ENCODE measurements at places on chromosomes 6 and 20.

- DNase-seq, result no peak
Measured at GRCh38 chr6:30875244-30876038, 8.9 kb upstream of the DDR1 start.

GRCh38 chr6:14591998-14592397 is 474.4 kb downstream of the CD83 start:
- no peak for DNase-seq

DNA sequence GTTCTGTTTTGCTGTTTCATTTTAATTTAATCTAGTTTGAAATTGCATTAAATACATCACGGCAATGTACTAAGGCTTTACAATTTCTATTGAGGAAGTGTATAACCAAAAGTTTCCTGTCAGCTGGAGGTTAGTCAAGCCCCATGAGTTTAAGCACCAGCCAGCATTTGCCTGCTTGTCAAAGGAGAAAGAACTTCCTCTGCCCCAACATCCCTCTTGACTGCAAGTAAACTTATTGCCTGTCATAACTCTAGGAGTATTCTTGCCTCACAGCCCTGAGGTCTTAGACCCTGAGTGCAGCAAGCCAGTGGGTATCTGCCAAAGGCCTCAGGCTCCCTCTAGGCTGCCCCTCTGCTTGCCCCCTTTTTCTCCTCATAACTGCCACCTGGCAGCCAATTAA is 106.7 kb upstream of the INSM1 start:
- DNase-seq, result no peak

DNA sequence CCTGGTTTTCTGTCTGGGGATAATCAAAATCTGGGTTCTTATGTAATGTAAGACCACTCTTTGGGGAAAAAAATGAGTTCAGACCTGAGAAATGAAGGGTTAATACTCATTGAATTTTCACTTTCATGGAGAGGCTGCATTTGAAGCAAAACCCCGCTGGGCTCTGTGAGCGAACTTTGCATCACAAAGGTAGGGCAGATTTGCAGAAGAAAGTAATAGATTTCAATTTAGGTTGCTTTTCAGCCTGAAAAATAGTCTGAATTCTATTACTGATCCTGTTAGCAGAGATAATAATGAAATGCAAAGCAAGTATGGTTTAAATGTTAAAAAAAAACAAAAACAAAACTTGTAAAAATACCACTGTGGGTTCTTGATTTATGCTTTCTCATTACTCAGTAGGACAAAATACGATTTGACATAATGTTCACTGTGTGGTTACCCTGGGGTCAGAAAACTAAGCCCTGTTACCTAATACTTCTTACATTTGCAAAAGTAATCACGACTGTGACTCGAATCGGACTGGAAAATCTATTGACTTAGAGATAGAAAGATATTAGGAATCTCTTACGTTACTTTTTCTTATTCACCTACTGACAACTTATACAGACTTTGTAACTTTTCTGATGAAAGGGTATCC is 72.2 kb downstream of the UST start:
- peak; percentile 20 for DNase-seq

DNA sequence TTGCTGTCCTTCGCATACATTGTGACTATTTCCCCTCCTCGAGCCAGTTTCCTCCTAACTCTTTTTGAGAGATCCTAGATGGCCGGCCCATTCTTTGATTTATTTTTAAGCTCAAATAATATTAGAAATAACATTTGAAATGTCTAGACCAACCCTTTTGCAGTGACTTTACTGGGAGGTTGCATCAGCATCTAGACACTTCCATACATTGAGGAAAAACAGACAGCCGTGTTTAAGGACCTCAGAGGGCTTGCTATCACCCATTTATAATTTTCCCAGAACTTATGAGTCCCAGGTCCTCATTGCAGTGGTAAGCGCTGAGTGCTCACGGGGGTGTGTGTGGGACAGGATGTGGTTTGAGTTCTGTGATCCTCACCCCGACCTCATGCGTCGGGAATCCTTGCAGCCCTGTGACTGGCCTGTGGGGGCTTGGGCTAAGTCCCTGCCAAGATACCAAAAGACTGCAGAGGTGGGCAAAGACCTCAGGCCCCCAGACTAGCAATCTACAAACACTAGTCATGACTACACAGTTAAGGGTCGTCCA is at the start of gene GPX5:
Gene GPX5 (plus strand): TSS at position 386 of the 544 bp plus-strand sequence. CDS start 133 bp downstream, at position 519.
- DNase-seq, result peak; percentile 10

DNA sequence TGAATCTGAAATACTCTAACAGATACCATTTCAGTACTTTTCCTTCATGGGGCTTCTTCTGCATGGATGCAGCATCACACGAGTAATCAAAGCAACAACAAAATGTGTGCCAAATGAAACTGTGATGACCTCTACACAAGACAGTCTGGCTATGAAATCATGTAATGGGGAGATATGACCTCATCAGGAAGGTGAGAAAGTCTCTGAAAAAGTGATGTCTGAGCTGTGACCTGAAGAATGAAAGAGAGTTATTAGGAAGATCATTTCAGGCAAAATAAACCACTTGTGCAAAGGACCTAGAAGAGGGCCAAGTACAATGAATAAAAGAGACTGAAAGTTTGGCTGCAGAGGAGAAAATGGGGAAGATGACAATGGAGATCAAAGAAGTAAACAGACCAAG is 182.8 kb downstream of the PTPRK start:
- no peak for DNase-seq

DNA sequence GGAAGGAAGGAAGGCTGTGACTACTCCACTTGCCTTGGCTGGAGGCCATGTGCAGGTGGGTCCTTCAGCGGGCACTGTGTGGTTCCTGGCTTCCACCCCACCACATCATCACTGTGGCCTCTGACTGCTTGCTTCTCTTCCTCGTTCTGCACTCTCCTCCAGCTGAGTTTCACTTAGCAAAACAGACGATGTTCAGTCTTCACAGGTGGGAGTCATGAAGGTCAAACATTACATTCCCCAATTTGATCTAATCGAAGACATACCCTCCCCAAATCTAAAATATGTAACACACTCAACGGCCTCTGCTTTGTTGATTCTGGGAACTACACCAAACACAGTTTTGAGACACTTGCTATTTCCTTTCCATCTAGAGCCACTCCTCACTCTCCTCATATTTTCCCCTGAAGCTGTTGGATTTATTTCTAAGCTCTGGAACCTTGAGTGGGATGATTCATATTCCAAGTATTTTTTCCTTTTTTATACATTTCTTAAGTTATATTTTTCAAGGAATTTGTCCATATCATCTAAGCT is 132.5 kb upstream of the FOXA2 start:
- no peak for DNase-seq

DNA sequence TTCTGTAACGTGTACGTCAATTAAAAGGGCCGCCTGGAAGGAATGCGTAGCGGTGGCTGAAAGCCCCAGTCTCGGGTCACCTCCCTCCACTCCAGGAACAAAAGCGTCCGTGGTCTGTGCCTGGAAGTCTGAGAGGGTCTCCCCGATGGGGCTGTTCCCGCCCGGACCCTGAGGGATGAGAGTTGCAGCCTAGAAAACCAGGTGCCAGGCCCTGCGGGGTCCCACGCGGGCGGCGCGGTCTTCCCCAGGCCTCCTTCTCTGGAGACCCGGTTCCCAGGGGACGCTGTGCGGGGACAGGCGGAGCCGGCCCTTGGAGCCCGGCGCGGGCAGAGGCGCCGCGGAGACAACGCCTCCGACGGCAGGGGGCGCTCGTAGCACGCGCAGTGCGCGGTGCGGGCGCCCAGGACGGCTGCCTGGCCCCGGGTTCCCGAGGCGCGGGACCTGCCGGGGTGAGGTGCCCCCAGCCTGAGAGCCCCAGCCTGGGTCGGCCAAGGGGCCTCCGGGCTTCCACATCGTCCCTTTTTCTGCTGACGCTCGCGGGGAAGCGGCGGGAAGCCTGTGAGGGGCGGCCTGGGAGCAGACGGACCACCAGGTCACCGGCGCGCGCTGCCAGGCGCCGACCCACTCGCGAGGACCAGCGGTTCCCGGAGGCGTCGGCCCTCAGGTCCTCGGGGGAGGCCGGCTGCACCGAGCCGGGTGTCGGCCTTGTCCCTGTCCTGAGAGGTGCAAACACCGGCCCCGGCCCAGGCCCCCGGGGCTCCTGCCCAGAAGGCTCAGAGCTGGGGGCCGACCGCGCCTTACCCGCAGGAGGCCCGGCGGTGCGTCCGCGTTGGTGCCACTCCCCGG is 5.3 kb upstream of the FOXC1 start:
- DNase-seq, result peak; percentile 33

DNA sequence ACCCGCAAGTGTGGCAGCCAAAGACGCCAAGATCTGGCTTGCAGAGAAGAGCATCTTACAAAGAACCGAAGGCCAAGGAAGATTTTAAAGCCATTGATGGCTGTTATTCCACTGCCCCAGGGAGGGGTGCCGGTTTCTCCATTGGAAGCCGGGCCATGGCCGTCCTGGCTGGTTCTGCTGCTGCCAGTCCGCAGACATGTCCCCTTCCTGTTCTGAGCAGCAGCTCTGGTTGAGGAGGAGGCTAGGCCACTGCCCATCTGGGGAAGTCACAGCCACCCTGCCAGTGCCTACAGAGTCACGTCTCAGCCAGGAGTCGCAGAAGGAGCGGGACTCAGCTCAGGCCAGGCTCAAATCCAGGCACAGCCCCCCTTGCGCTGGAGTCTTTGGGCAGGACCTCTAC is 42.6 kb upstream of the MRGBP start:
- no peak for DNase-seq

GRCh38 chr6:36050947-36051710 is 23.5 kb downstream of the MAPK14 start:
- DNase-seq, result peak; percentile 10

GRCh38 chr20:37886851-37887297 is 16.1 kb upstream of the VSTM2L start:
- DNase-seq, result no peak

- DNase-seq, result peak; percentile 96
Measured at GRCh38 chr6:26103770-26104456, 16.7 kb downstream of the HFE start.

- DNase-seq, result no peak
Measured at GRCh38 chr20:57229490-57229889, 37.0 kb downstream of the BMP7 start.

DNA sequence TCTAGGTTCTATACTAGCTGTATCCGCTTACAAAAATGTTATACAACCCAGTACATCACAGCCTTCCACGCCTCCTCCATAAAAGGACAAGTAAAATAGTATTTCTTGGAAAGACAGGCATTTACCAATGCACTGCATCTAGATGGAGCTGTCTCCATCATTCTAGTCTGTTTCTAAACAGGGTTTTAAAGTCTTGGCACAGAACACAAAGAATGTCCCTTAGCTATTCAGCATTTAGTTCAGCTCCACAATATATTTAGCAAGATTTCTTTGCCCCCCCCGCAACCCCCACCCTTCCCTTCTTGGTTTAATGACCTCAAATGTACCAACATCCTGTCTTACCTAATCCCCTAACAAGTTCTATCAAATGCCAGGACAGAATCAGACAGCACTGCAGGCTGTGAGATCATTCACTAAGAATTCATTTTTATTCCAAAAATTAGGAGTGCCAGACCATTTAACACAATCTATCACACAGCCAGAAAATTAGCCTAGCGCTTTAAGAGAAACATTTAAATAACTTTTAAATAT is 198.6 kb downstream of the BACH2 start:
- DNase-seq, result peak; percentile 67

DNA sequence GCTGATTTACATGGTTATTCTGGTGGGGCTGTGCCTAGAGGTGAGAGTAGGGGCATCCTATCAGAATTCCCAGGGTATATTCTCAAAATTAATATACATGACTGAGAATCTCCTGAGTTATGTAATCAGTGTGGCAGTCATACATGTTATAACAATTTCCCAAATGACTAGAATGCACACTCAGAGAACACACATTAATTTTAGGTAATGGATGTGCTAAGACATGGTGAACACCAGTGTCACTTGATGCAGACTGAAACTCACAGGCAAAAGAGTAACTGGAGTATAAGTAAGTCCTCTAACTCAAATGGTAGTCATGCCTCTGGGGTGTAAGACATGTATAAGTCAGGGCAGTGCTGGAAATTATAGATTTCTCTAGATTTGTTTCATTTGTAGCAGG is 1198.4 kb upstream of the CITED2 start:
- no peak for DNase-seq

- DNase-seq, result peak; percentile 51
Measured at GRCh38 chr6:90194371-90194841, 102.2 kb downstream of the BACH2 start.

- DNase-seq, result peak; percentile 28
Measured at GRCh38 chr6:128305976-128306375, 214.4 kb downstream of the PTPRK start.

DNA sequence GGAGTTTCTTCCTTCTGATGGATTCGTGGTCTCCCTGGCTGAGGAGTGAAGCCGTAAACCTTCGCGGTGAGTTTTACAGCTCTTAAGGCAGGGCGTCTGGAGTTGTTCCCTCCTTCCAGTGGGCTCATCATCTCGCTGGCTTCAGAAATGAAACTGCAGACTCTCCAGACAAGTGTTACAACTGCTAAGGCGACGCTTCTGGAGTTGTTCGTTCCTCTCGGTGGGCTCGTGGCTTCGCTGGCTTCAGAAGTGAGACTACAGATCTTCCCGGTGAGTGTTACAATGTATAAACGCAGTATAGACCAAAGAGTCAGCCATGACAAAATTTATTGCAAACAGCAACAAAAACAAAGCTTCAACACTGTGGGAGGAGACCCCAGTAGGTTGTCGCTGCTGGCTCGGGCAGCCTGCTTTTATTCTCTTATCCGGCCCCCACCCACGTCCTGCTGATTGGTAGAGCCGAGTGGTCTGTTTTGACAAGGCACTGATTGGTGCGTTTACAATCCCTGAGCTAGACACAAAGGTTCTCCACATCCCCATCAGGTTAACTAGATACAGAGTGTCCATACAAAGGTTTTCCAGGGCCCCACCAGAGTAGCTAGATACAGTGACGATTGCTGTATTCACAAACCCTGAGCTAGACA is 113.2 kb downstream of the GPX5 start:
- no peak for DNase-seq

DNA sequence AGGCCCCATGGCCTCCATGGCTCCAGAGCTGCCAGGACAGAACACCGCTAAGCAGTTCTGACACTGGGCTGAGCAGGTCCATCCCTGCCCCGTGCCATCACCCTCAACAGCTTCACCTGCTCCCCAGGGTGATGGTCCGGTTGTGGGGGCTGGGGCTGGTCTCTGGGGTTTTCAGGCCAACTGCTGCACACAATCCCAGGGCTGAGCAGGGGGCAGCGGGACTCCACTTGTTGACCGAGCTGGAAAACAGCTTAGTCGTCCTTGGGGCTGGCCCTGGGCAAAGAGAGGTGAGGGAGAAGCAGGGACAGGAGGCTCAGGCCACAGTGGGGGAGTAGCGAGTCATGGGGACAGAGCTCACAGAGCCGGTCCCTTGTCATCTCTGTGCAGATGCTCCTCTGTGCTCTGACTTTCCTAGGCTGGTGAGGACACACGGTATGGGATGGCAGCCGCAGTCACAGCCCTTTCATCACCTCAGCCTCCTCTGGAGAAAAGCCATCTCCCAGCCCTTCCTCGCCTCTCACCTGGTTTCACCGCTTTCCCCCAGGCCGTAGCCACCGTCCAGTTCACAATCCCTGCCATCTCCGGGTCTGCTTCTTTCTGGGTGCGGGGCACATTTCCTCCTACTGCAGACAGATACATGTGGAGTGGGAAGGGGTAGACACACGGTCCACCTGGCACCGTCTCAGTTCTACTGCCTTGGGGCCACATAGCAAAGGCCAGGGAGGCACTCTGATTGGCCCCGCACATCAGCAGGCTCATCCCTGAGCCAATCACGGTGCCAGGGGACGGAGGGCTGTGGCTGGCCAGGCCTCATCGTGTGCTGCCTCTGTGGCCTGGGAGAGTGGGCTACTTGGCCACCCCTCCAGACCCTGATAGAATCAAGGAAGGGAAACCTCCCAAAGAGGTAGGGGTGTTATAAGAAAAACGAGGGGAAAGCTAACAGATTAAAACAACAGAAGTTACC is 19.1 kb downstream of the MDFI start:
- DNase-seq, result no peak
